Aorta (tissue), 5 donors: ENCODE measurements at places on chromosomes 4 and X.

- no peak overlapping the region for H3K27ac ChIP-seq
- no peaks in the 10 kb centered on the region for H3K4me1 ChIP-seq
- no peak overlapping the region for H3K4me3 ChIP-seq
Measured at GRCh38 chrX:38902972-38903492, 101.8 kb downstream of the MID1IP1 start.

- H3K27me3 ChIP-seq, result no peaks in the 10 kb centered on the region
- no peaks in the 10 kb centered on the region for H3K36me3 ChIP-seq
- H3K4me1 ChIP-seq, result no peaks in the 10 kb centered on the region
- H3K27ac ChIP-seq, result no peak overlapping the region
Measured at GRCh38 chr4:10619220-10619619, 65.3 kb downstream of the CLNK start.

DNA sequence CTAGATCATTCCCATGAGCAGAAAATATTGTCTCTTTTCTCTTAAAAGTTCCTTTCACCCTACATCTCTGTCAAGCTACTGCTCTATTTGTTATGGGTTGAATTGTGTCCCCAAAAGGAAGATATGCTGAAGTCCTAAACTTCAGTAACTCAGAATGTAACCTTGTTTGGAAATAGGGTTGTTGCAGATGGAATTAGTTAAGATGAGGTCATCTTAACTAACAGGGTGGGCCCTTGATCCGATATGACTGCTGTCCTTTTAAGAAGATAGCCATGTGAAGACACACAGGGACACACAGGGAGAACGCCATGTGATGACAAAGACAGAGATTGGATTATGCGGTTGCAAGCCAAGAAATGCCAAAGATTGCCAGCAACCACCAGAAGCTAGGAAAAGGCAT lies 12.8 kb upstream of the SLC39A8 start:
- DNase-seq, result no peak
- no peaks in the 10 kb centered on the region for H3K36me3 ChIP-seq
- peaks cover 2% of the 10 kb centered on the region for H3K4me1 ChIP-seq
- H3K27me3 ChIP-seq, result no peaks in the 10 kb centered on the region
- no peak overlapping the region for H3K4me3 ChIP-seq

DNA sequence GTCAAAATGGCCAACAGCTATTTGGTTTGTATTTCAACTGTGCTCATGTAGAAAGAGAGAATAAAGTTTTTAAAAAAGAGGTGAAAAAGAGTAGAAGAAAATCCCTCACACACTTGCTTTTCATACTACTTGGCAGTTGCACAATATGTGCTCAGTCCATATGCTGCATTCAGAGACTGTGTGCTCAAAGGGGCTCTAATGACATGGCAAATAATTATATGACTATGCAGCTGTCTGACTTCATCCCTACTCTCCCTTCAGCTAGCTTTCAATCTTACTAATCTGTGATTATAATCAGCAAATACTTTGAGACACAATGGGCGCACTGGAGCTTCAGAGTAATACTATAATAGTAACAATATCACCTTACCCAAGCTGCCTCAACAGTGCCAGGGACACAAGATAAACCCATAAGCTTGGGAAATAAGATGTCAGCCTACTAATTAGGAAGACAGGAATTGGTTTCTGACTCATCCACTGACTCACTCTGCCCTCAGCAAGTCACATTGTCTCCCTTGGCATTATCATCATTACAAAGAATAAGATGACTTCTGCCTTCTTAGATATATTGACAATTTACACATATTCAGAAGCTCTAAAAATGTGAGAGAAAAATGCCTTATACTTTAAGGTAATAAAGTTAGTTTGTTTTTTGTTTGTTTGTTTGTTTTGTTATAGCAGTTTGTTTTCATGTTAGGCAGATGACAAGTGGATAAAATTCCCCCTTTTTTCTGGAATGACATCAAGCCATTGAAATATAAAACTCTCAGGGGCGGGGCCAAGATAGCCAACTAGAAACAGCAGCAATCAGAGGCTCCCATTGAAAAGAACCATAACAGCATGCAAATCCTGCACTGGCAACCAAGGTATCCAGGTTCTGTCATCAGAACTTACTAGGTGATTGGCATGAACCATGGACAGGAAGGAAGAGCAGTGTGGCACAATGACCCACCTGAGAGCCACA lies 311.6 kb downstream of the FAM133A start:
- no peak overlapping the region for H3K4me3 ChIP-seq
- H3K36me3 ChIP-seq, result no peaks in the 10 kb centered on the region
- no peaks in the 10 kb centered on the region for H3K4me1 ChIP-seq
- no peak overlapping the region for H3K27ac ChIP-seq
- no peaks in the 10 kb centered on the region for H3K27me3 ChIP-seq

DNA sequence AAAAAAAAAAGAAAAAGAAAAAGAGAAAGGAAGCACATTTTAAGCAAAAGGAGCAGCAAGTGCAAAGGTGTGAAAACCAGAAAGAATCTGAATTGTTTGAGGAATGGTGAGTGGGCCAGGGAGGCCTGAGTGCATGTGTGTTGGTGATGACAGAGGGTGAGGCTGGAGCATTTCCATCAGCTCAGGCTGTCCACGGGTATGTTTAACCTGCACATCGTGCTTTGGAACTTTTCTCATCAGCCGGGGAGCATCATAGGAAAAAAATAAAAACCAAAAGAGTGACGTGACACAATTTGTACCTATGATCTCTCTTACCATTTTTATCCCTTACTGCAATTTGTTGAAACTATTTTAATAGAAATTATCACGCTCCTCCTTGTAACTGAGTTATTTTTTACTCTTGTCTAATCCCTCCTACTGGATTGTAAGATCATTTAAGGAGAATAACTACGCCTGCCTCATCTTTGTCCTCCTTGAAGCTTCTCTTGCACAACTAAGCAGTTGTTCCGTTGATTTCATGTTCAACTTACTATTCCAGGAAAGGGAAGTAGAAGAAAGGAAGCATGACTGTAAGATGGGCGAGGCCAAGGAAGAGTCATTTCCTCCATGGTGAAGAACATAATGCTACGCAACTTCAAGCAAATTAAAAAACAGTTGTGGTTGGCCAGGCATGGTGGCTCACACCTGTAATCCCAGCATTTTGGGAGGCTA lies 7.0 kb downstream of the PALLD start:
- H3K4me3 ChIP-seq, result no peak overlapping the region
- DNase-seq, result no peak
- no peaks in the 10 kb centered on the region for H3K4me1 ChIP-seq
- H3K27ac ChIP-seq, result no peak overlapping the region

DNA sequence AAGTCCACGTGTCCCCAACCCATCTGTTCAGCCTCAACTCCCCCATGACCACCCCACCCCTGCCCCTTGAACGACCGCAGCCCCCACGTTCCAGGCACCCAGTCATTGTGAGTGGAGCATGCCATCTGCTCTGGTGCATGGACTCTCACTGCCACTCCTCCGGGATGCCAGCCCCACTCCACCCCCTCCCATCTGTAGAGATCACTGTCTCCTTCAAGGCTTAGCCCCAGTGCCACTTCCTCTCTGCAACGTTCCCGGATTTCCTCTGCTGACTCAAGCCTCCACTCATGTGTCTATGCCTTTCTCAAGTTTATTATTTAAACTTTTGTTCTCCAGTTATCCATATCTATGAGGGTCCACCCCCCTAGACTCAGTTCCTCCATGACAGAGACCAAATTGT lies 54.0 kb downstream of the MAML3 start:
- H3K4me3 ChIP-seq, result no peak overlapping the region
- no peaks in the 10 kb centered on the region for H3K27me3 ChIP-seq
- peaks cover 2% of the 10 kb centered on the region for H3K4me1 ChIP-seq
- no peak overlapping the region for H3K27ac ChIP-seq

GRCh38 chr4:175772170-175772705 lies 39.8 kb downstream of the GPM6A start:
- DNase-seq, result no peak
- no peaks in the 10 kb centered on the region for H3K36me3 ChIP-seq
- no peaks in the 10 kb centered on the region for H3K4me1 ChIP-seq
- no peaks in the 10 kb centered on the region for H3K27me3 ChIP-seq
- no peak overlapping the region for H3K4me3 ChIP-seq

DNA sequence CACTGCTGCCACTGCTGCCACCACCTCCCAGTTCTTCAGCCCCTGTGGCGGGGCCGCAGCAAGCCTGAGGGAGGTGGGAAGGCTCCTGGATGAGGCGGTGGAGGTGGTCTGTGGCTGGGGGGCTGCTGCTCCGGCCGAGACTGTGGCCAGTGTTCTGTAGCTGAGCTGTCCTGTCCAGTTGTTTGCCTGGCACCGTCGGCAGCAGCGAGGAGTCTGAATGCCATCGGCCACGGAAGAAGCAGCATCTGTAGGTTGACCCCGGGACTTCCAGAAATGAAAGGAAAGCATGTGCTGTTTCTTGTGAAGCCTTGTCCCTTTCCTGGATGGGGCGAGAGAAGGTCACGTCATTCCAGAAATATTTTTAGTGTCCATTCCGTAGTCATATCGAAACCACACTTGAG lies 3.3 kb downstream of the C4orf54 start:
- H3K4me1 ChIP-seq, result peaks cover 2% of the 10 kb centered on the region
- no peaks in the 10 kb centered on the region for H3K27me3 ChIP-seq
- H3K4me3 ChIP-seq, result no peak overlapping the region
- H3K27ac ChIP-seq, result no peak overlapping the region
- DNase-seq, result no peak
- no peaks in the 10 kb centered on the region for H3K36me3 ChIP-seq

DNA sequence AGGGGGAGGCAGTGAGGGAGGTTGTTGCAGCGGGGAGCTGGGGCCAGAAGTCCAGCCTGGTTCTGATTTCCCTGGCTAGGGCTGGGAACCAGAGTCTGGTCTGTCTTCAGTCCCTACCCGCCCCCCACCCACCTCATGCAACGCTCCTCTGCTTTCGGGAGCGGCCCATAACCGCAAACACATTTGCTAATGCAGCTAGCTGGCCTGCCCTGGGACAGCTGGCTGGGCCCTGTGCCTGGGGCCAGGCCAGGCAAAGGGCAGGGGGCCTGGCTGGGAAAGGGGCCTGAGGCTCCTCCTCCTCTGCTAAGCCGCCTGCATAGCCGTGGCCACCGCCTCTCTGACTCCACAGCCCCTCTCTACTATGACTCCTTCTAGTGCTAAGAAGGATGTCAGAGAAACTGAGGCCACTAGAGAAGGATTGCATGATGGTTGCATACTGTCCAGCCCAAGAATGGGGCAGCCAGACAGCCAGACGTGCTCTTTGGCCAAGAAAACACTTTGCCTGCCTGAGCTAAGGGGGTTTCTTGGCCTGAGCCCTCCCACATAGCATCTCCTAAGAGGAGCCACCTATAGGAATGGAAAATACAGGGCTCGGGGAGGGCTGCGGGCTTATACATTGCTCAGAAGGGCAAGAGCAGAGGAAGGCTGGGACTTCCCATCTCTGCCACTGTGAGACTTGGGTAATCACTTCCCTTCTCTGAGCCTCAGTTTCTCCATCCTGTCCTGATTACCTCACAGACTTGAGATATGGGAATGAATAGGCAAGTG lies 76.9 kb downstream of the PJA1 start:
- H3K4me3 ChIP-seq, result no peak overlapping the region
- H3K4me1 ChIP-seq, result no peaks in the 10 kb centered on the region
- no peak overlapping the region for H3K27ac ChIP-seq
- DNase-seq, result no peak
- H3K36me3 ChIP-seq, result no peaks in the 10 kb centered on the region
- no peaks in the 10 kb centered on the region for H3K27me3 ChIP-seq

GRCh38 chr4:55397126-55397436 lies 1.3 kb downstream of the TMEM165 start:
- H3K27ac ChIP-seq, result peak overlapping the region; percentile 83
- DNase-seq, result no peak
- H3K4me1 ChIP-seq, result no peaks in the 10 kb centered on the region
- no peaks in the 10 kb centered on the region for H3K27me3 ChIP-seq
- H3K4me3 ChIP-seq, result peak overlapping the region; percentile 99
- H3K36me3 ChIP-seq, result no peaks in the 10 kb centered on the region

DNA sequence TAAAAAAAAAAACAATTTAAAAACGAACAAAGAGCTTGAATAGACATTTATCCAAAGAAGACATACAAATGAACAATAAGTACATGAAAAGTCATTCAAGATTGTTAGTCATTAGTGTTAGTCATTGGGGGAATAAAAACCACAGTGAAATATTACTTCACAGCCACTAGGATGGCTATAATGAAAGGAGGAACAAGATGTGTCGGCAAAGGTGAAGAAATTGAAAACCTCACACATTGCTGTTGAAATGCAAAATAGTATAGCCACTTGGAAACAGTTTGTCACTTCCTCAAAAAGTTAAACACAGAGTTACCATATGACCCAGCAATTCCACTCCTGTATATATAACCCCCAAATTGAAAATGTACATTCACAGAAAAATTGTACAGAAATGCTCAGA lies 45.2 kb upstream of the SLC39A8 start:
- H3K36me3 ChIP-seq, result no peaks in the 10 kb centered on the region
- H3K27ac ChIP-seq, result no peak overlapping the region
- no peaks in the 10 kb centered on the region for H3K27me3 ChIP-seq
- H3K4me1 ChIP-seq, result no peaks in the 10 kb centered on the region
- H3K4me3 ChIP-seq, result no peak overlapping the region
- DNase-seq, result no peak

GRCh38 chr4:84151574-84151973 lies 347.5 kb downstream of the NKX6-1 start:
- H3K27ac ChIP-seq, result no peak overlapping the region
- H3K36me3 ChIP-seq, result no peaks in the 10 kb centered on the region
- H3K27me3 ChIP-seq, result no peaks in the 10 kb centered on the region
- no peak overlapping the region for H3K4me3 ChIP-seq
- H3K4me1 ChIP-seq, result no peaks in the 10 kb centered on the region

GRCh38 chr4:168434993-168435392 lies 45.3 kb downstream of the DDX60L start:
- no peaks in the 10 kb centered on the region for H3K27me3 ChIP-seq
- H3K4me1 ChIP-seq, result no peaks in the 10 kb centered on the region
- H3K27ac ChIP-seq, result no peak overlapping the region
- no peak for DNase-seq
- no peaks in the 10 kb centered on the region for H3K36me3 ChIP-seq
- no peak overlapping the region for H3K4me3 ChIP-seq
